ENCODE measurements at places on chromosomes 11 and 22.
A peak's percentile ranks its signal among the peaks of the same experiment; 100 is the strongest.

DNA sequence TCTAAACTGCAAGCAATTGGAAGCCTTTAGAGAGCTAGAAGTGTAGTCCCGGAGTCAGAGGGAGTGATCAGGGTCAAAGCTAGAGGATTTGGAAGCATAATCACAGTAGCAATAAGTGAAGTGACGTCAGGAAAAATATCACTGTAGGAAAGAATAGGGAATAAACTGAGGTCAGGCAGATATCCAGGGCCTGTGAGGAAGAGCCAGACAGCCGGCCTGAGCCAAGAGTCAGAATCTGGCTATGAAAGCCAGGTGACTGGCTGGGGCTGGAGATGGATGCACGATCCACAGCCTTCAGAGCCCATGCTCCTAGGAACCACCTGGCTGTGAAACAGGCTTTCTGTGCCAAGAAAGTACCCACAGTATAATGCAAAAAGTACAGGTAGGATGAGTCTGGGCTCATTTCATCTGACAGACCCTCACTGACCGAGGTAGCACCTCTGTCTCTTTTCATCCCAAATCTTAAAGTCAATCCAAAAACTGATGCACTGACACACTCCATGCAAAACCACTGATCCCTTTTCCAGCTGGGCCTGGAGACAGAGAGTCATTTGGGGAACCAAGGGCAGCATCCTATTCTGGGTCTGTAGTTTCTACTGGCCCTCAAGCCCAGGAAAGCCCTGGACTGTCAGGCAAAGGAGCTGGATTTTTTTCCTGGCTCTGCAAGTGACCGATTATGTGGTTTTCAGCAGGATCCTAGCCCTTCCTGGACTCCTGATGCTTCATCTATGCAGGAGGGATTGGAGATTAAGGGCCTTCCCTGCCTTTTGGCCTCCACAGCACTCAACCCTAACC is 21.3 kb downstream of the TRIM66 start:
- no peaks in the 10 kb centered on the region for H3K27me3 ChIP-seq
- DNase-seq: no peak
- H3K36me3 ChIP-seq: peaks cover 32% of the 10 kb centered on the region
- no peak overlapping the region for H3K27ac ChIP-seq
- H3K4me3 ChIP-seq: no peak overlapping the region

GRCh38 chr11:16791191-16791961 is 52.9 kb downstream of the C11orf58 start:
- no peak for DNase-seq
- no peak overlapping the region for H3K4me3 ChIP-seq
- H3K27me3 ChIP-seq: no peaks in the 10 kb centered on the region
- peaks cover 36% of the 10 kb centered on the region for H3K4me1 ChIP-seq
- H3K36me3 ChIP-seq: no peaks in the 10 kb centered on the region
- peak overlapping the region; percentile 81 for H3K27ac ChIP-seq

- H3K27ac ChIP-seq: peak overlapping the region; percentile 78
- H3K27me3 ChIP-seq: no peaks in the 10 kb centered on the region
- no peaks in the 10 kb centered on the region for H3K36me3 ChIP-seq
- H3K4me3 ChIP-seq: no peak overlapping the region
These were observed 5.7 kb upstream of the SCGB1A1 start for GRCh38 chr11:62413060-62413696.

DNA sequence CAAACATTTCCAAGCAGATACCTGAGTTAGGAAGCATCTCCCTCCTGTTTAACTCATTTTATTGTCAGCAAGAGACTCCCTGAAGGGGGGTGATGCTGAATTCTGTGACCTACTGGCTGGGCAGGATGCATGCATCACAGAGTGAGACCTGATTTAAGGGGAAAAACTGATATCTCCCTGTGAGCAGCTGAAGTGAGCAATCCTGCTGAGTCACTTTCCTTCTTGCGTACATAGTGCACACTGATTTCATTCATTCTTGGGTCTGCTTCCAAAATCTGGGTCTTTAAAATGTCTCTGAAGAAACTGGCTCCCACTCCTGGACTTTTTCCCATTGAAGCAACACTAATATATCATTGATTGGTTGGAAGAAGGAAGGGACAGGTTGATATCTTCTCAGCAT is 23.3 kb downstream of the P4HA3 start:
- no peaks in the 10 kb centered on the region for H3K27me3 ChIP-seq
- no peaks in the 10 kb centered on the region for H3K36me3 ChIP-seq
- H3K4me3 ChIP-seq: no peak overlapping the region
- H3K4me1 ChIP-seq: no peaks in the 10 kb centered on the region
- H3K27ac ChIP-seq: no peak overlapping the region

GRCh38 chr11:10379426-10379825 is 74.6 kb downstream of the ADM start:
- DNase-seq: no peak
- no peaks in the 10 kb centered on the region for H3K27me3 ChIP-seq

GRCh38 chr11:47056261-47056915 is 119.8 kb downstream of the CSTPP1 start:
- H3K27ac ChIP-seq: no peak overlapping the region
- H3K4me1 ChIP-seq: no peaks in the 10 kb centered on the region
- no peak for DNase-seq
- no peak overlapping the region for H3K4me3 ChIP-seq
- no peaks in the 10 kb centered on the region for H3K36me3 ChIP-seq

DNA sequence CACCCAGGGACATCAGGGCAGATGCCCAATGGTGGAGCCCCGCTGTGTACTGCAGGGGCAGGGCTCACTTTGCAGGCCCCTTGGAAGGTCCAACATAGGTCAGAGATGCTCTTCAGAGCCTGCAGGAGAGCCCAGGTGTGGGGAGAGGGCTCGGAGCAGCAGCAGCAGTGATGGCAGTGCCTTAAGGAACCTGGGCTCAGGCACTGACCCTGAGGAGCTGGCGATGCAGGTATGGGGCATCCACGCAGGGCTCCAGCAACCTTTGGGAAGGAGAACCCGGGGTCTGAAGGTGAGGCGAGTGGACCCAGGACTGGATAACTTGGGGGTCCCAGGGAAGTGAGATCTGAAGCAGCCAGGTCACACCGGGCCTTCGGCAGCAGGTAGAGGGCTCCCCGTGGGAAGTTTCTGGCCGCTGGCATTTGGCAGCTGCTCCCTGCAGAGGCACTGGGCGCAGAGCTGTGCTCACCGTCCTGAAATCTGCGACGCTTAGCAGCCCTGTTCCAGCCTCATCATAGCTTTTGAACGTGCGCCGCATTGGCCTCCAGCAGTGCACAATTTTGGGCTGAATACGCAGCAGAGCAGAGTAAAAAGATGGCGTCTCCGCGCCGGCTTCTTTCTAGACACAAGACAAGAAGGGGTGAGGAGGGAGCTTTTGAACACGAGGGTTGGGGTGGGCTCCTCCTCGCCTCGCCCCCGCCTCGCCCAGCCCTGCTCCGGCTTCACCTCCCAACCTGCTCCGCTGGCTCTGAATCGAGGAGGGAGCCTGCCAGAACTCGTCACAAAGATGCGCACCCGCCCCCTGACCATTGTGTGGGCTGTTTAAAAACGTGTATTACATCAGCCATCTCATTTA is 118.8 kb downstream of the MPPED1 start:
- no peaks in the 10 kb centered on the region for H3K36me3 ChIP-seq
- no peak for DNase-seq
- H3K27ac ChIP-seq: no peak overlapping the region
- H3K4me3 ChIP-seq: peak overlapping the region; percentile 25

GRCh38 chr11:57479021-57479663 is 18.8 kb downstream of the RTN4RL2 start:
- no peak overlapping the region for H3K27ac ChIP-seq
- peaks cover 7% of the 10 kb centered on the region for H3K27me3 ChIP-seq
- peaks cover 62% of the 10 kb centered on the region for H3K4me1 ChIP-seq
- no peak overlapping the region for H3K4me3 ChIP-seq

GRCh38 chr11:69321877-69322361 is 28.0 kb downstream of the MYEOV start:
- no peak for DNase-seq
- H3K4me3 ChIP-seq: no peak overlapping the region
- H3K36me3 ChIP-seq: no peaks in the 10 kb centered on the region

- no peak overlapping the region for H3K4me3 ChIP-seq
- no peaks in the 10 kb centered on the region for H3K4me1 ChIP-seq
- H3K27me3 ChIP-seq: peaks cover 10% of the 10 kb centered on the region
- H3K27ac ChIP-seq: no peak overlapping the region
- H3K36me3 ChIP-seq: no peaks in the 10 kb centered on the region
These were observed 42.2 kb downstream of the SYT13 start for GRCh38 chr11:45243967-45244366.

DNA sequence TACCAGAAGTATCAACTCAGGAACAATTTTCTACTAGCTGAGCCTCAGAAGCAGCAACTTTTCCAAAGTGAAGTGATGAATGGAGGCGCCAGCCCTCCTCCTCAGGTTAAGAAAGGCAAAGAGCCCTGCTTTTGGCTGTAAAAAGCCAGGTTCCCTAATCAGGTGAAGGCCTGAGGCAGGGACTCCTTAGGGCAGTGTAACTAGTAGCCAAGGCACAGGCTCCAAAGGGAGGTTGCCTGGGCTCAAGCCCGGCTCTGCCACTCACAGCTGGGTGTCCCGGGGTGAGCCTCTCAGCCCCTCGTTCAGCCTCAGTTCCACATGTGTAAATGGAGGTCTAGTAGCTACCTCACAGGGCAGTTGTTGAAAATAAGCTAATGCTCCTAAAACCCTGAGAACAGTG is 19.5 kb downstream of the TSKU start:
- H3K4me3 ChIP-seq: no peak overlapping the region
- H3K27ac ChIP-seq: peak overlapping the region; percentile 41
- H3K27me3 ChIP-seq: no peaks in the 10 kb centered on the region
- peaks cover 33% of the 10 kb centered on the region for H3K4me1 ChIP-seq

DNA sequence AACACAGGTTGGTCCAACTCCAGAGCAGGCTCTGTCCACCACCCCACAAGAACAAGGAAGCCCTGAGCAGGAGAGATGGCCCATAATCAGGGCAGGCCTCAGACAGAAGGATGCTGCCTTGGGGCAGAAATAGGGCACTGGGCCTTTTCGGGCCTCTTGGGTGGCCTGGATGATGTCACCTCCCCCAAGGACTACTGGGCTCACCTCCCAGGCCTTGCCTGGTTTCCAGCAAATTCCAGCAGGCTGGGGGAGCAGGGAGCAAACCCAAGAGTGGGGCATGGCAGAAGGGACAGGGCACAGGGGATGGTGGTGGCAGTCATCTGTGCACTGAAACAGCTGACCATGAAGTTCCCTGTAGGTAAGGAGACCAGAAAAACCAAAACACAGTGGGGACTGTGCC is 5.3 kb upstream of the NAA40 start:
- H3K27ac ChIP-seq: no peak overlapping the region
- H3K4me1 ChIP-seq: no peaks in the 10 kb centered on the region
- DNase-seq: no peak
- H3K36me3 ChIP-seq: no peaks in the 10 kb centered on the region
- no peak overlapping the region for H3K4me3 ChIP-seq

GRCh38 chr11:69000831-69001242 is 12.2 kb downstream of the MRGPRF start:
- H3K36me3 ChIP-seq: peaks cover 24% of the 10 kb centered on the region
- DNase-seq: no peak
- H3K4me1 ChIP-seq: peaks cover 82% of the 10 kb centered on the region
- H3K27me3 ChIP-seq: no peaks in the 10 kb centered on the region

GRCh38 chr22:31623592-31624304 is 38.3 kb downstream of the PISD start:
- H3K27ac ChIP-seq: no peak overlapping the region
- no peak for DNase-seq
- H3K36me3 ChIP-seq: peaks cover 17% of the 10 kb centered on the region

DNA sequence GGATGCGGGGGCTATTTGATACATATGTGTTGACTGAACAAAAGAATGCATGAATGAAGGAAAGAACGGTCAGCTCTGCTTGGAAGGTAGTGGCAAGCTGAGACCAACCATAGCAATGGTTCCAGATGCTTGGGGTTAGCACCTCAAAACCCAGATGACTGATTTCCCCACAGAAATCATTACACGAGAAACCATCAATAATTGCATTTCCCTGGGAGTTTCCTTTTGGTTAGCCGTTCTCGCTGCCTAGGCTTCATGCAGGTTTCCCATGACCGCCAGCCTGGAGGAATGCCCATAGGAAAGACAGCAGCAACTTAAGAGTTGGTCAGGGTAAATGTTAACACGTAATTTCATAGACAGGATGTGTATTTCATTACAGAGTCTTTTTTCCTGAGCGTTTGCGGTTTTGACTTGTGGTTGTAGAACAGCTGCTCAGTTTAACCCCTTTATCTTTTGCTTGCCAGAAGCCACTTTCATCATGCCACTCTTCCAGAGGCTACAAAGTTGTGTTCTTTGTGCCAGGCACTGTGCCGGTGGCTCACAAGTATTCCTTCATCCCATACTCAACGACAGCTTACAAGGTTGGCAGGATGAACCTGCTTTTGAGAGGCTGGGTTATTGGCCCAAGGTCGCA is 2.8 kb downstream of the IL17RA start:
- peaks cover 5% of the 10 kb centered on the region for H3K36me3 ChIP-seq
- no peak overlapping the region for H3K4me3 ChIP-seq
- H3K4me1 ChIP-seq: peaks cover 36% of the 10 kb centered on the region

- H3K27ac ChIP-seq: peak overlapping the region; percentile 49
- H3K27me3 ChIP-seq: peaks cover 31% of the 10 kb centered on the region
- H3K4me1 ChIP-seq: peaks cover 6% of the 10 kb centered on the region
- no peaks in the 10 kb centered on the region for H3K36me3 ChIP-seq
These were observed 1.8 kb downstream of the IGF2 start for GRCh38 chr11:2137202-2138067.

- H3K4me1 ChIP-seq: peaks cover 11% of the 10 kb centered on the region
- DNase-seq: no peak
- H3K27ac ChIP-seq: peak overlapping the region; percentile 91
- H3K36me3 ChIP-seq: no peaks in the 10 kb centered on the region
These were observed 599 bp upstream of the PPP2R1B start for GRCh38 chr11:111766834-111767142.

DNA sequence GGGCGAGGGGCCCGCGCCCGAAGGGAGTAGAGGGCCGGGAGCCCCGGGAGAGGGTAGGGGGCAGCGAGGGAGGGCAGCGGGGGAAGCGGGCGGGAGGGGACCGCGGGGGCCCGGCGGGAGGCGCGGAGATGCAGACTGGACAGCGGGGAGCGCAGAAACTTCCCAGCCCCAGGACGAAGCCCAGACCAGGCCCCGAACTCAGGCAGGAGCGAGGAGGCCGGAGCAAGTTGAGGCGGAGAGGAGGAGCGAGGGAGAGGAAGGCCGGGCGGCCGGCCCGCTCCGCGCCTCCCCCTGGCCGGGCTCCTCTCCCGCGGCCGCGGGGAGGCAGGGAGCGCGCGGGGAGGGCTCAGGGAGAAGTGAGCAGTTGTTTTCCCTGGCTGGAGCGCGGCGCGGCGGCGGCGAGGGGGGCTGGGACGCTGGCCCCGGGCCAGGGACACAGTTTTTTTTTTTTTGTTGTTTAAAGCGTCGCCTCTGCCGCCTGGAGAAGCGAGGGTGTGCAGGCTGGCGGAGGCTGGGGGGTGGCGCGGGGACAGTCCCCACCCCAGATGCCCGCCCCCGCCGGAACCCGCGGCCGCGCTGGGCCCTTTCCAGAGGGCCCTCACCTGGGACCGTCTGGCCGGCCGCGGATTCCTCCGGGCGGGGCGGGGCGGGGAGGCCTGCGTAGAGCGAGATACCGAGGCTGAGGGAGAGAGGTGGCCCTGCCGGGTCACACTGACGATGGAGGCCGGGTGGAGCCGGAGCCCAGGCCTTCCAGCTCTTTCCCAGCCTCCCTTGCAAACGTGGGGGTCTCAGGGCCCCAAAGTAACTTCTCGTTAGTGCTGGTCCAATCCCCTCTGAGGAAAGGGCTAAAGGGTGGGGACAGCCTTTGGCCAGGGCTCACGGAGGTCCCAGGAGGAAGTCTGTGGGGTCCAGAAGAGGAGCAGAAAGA is at the start of gene LTBP3:
Gene LTBP3, minus strand, starts transcription at position 358 of the 928 bp plus-strand sequence. CDS start 400 bp downstream, outside the sequence.
- peaks cover 10% of the 10 kb centered on the region for H3K36me3 ChIP-seq
- H3K4me3 ChIP-seq: peak within 1 kb of the TSS; percentile 83
- H3K27me3 ChIP-seq: no peaks in the 10 kb centered on the region
- peaks cover 80% of the 10 kb centered on the region for H3K4me1 ChIP-seq

- no peaks in the 10 kb centered on the region for H3K36me3 ChIP-seq
These were observed 1.3 kb upstream of the ZNF70 start for GRCh38 chr22:23752090-23752691.
